Dorsolateral prefrontal cortex (tissue), 122 donors: ENCODE measurements at places on chromosomes 1 and 21. TPM values are rescaled to one million over a fixed set of nuclear protein-coding genes. Genes with fewer than 3 reads are reported as not detected.

KCNN3 gene
- total RNA-seq: 29.2 TPM

- DNase-seq: no peak
Observed at GRCh38 chr1:77040826-77041225, 173.5 kb downstream of the ST6GALNAC5 start.

DNA sequence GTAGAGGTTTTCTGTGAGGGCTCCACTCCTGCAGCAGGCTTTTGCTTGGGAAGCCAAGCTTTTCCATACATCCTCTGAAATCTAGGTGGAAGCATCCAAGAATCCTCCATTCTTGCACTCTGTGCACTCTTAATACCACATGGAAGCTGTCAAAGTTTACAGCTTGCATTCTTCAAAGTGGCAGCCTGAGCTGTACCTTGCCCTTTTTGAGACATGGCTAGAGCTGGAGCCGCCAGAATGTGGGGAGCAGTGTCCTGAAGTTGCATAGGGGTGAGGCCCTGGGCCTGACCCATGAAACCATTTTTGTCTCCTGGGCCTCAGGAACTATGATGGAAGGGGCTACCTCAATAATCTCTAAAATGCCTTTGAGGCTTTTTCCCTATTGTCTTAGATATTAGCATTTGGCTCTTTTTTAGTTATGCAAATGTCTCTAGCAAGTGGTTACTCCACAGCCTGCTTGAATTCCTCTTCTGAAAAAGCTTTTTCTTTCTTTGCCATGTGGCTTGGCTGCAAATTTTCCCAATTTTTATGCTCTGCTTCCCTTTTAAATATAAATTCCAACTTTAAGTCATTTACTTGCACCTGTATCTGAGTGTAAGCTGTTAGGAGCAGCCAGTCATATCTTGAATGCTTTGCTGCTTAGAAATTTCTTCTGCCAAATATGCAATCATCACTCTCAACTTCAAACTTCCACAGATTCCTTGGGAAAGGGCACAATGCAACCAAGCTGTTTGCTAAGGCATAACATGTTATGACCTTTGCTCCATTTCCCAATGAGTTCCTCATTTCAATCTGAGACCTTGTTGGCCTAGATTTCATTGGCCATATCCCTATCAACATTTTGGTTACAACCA is 92.1 kb upstream of the ARTN start:
- no peak for DNase-seq

DNA sequence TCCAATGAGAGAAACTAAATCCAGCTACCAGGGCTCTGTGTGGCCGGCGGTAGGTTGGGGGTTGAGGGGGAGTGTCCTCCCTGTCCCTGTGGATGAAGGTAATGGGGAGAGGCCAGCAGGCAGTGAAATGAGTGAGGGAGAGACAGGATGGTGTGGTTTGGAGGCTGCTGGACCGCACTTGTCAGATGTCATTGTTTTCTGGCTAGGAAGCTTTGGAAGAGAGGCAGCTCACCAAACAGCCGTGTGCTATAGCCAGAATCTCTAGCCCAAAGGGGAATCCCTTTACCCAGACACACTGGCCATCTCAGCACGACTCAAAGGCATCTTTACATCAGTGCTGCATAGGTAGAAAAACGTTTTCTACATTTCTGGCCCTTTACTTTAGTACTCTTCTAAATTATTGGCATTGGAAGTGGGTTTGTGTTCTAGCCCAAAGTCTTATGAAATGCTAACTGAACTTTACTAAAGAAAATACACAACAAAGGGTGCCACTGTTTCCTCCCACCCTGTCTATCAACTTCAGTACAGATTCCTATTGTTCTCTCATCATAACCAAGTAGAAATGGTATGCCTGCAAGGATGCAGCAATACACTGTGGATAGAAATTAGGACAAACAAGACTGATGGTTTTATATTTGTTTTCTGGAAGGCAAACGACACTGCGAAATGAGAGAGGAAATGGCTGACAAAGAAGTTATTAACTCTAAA is 95.9 kb upstream of the COA6 start:
- DNase-seq: no peak

GRCh38 chr1:198764748-198765147 is 125.9 kb downstream of the PTPRC start:
- DNase-seq: no peak

- no peak for DNase-seq
Observed at GRCh38 chr1:228861832-228862180, 126.5 kb downstream of the RHOU start.
